ENCODE measurements at places on chromosomes 2 and 18.

GRCh38 chr2:97936199-97936598 is 59.5 kb downstream of the TMEM131 start:
- H3K27ac ChIP-seq: no peak overlapping the region
- H3K36me3 ChIP-seq: no peaks in the 10 kb centered on the region
- no peaks in the 10 kb centered on the region for H3K27me3 ChIP-seq
- H3K4me1 ChIP-seq: peaks cover 51% of the 10 kb centered on the region
- H3K4me3 ChIP-seq: no peak overlapping the region

DNA sequence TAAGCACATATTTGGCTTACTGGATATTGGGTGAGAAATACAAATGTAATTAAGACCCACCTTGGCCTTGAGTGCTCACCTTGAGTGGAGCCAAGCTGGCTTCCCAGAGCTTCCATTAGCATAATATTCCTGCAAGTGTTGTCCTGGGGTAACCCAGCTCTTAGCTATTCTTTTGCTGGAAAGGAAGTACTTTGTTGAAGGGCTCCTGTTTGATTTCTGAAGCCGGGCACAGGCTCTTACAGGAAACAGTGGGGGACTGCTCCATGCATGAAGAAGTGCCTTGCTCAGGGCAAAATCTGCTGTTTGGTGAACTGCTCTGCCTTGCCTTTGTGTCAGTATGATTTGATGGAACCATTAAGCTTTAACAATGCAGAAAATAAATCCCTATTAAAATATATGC is 325.4 kb downstream of the SMAD2 start:
- H3K27ac ChIP-seq: no peak overlapping the region
- DNase-seq: no peak
- H3K4me3 ChIP-seq: no peak overlapping the region
- H3K36me3 ChIP-seq: no peaks in the 10 kb centered on the region

- no peak overlapping the region for H3K27ac ChIP-seq
- H3K36me3 ChIP-seq: no peaks in the 10 kb centered on the region
- H3K27me3 ChIP-seq: no peaks in the 10 kb centered on the region
- DNase-seq: no peak
- peaks cover 4% of the 10 kb centered on the region for H3K4me1 ChIP-seq
- no peak overlapping the region for H3K4me3 ChIP-seq
Measured at GRCh38 chr2:69734035-69734611, 7.8 kb upstream of the ANXA4 start.

GRCh38 chr2:145068509-145068908 is 548.6 kb upstream of the ZEB2 start:
- no peak overlapping the region for H3K4me3 ChIP-seq
- H3K36me3 ChIP-seq: no peaks in the 10 kb centered on the region
- no peak overlapping the region for H3K27ac ChIP-seq
- DNase-seq: no peak
- H3K4me1 ChIP-seq: peaks cover 9% of the 10 kb centered on the region

GRCh38 chr18:76005632-76006208 is 489.3 kb downstream of the ZNF516 start:
- H3K27me3 ChIP-seq: no peaks in the 10 kb centered on the region
- H3K36me3 ChIP-seq: no peaks in the 10 kb centered on the region
- no peak overlapping the region for H3K27ac ChIP-seq
- DNase-seq: no peak
- no peaks in the 10 kb centered on the region for H3K4me1 ChIP-seq

GRCh38 chr2:218262631-218263586 is 2.1 kb downstream of the GPBAR1 start:
- H3K27ac ChIP-seq: no peak overlapping the region
- no peak for DNase-seq
- peaks cover 75% of the 10 kb centered on the region for H3K4me1 ChIP-seq
- no peak overlapping the region for H3K4me3 ChIP-seq

- peaks cover 51% of the 10 kb centered on the region for H3K4me1 ChIP-seq
- H3K4me3 ChIP-seq: no peak overlapping the region
- H3K36me3 ChIP-seq: no peaks in the 10 kb centered on the region
- peak overlapping the region; percentile 79 for H3K27ac ChIP-seq
Measured at GRCh38 chr18:58590839-58591238, 38.1 kb downstream of the ALPK2 start.

DNA sequence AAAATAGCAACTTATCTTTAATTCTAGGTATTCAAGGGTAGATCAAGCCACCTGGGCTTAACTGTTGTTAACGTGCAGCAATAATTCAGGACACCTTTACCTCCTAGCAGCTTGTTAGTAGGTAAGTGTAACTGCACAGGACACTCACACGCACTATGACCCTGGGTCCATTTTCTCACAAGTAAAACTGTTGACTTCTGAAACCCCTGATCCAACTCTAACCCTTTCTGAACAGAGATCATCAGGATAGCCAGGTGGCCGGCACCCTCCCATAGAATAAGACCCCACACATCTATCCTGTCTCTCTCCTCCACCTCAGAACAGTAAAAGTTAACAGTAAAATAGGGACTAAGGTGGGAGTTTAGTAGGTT is 610 bp downstream of the SPC25 start:
- H3K4me1 ChIP-seq: peaks cover 11% of the 10 kb centered on the region
- no peaks in the 10 kb centered on the region for H3K27me3 ChIP-seq
- no peaks in the 10 kb centered on the region for H3K36me3 ChIP-seq
- no peak overlapping the region for H3K27ac ChIP-seq

All from heart right ventricle (tissue), 16 donors.